Upper lobe of left lung (tissue), 6 donors: ENCODE measurements at places on chromosomes 6 and 20. TPM values are rescaled to one million over a fixed set of nuclear protein-coding genes. Genes with fewer than 3 reads are reported as not detected.

GRCh38 chr6:142914937-142915697 is 29.9 kb downstream of the HIVEP2 start:
- H3K36me3 ChIP-seq: no peaks in the 10 kb centered on the region
- no peaks in the 10 kb centered on the region for H3K4me1 ChIP-seq
- no peak overlapping the region for H3K27ac ChIP-seq

DNA sequence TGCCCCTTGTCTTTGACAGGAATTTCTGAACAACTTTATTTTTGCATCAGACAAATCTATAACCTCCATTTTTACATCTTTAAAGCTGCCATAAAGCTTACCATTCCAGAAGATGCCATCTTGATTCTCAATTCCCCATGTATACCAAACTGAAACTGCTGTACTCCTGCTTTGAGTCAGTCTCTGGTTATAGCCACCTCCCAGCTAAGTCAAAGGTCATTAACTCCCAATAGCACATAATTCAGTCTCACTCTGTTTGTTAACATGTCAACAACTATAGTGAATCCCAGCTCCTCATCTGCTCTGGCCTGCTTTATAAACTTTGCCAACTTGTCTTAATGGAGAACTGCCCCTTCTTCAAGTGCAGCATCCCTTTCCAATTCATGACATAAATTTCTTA is 343.6 kb downstream of the FRK start:
- H3K36me3 ChIP-seq: no peaks in the 10 kb centered on the region
- H3K27me3 ChIP-seq: no peaks in the 10 kb centered on the region
- H3K4me3 ChIP-seq: no peak overlapping the region
- no peak overlapping the region for H3K27ac ChIP-seq
- no peaks in the 10 kb centered on the region for H3K4me1 ChIP-seq

DNA sequence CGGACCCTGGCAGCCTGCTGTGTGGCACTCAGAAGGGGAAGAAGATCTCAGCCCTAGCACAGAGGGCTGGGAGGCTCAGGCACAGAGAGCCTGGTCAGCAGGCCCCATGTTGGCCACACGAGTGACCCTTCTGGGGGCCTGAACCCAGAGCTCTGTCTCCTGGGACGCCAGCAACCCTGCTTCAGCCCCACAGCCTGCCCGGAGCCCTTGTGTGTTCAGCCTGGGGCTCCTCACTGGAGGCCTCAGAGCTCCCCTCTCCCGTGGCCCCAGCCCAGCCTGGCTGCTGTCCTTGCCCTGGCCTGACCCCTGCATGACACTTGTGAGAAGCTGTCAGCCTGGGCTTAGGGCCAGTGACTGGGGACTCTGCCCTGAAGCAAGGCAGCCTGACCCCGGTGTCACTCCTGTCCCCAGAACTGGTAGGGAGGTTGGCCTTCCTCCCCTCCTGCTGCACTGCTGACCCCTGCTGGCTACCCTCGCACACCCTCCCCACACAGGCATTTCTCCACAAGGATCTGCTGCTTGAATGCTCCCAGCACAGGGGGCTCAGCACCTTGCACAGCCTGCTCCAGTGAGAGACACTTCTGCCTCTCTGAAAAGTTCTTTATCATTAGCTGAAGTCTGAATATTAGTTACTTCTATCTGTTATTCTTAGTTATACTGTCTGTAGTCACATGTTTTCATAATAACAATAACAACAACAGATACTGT is 15.4 kb upstream of the IP6K3 start:
- no peak for DNase-seq
- no peak overlapping the region for H3K4me3 ChIP-seq
- H3K27ac ChIP-seq: peak overlapping the region; percentile 55
- H3K27me3 ChIP-seq: no peaks in the 10 kb centered on the region
- no peaks in the 10 kb centered on the region for H3K36me3 ChIP-seq

DNA sequence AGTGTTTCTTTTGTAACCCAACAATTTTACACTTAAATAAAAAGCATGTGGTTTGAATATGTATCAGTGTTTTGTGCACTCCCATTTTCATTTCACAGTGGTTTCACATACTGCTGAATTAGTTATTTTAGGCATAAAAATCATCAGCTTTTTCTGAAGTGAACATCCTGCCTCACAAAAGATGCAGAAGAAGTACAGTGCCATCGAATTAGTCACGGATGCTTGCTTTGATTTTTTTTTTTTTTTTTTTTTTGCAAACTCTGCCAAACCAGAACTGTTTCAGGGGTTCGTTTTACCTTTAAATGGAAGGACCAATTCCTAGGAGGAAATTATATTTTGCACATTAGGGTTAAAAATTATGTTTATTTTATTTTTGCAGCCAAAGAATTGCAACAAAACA is 158.6 kb downstream of the RPS12 start:
- H3K36me3 ChIP-seq: no peaks in the 10 kb centered on the region
- H3K27ac ChIP-seq: no peak overlapping the region
- no peaks in the 10 kb centered on the region for H3K4me1 ChIP-seq
- no peaks in the 10 kb centered on the region for H3K27me3 ChIP-seq
- no peak for DNase-seq

GRCh38 chr6:47650553-47651432 is 47.6 kb upstream of the ADGRF4 start:
- H3K36me3 ChIP-seq: no peaks in the 10 kb centered on the region
- H3K27me3 ChIP-seq: no peaks in the 10 kb centered on the region
- peaks cover 4% of the 10 kb centered on the region for H3K4me1 ChIP-seq
- H3K27ac ChIP-seq: no peak overlapping the region

DNA sequence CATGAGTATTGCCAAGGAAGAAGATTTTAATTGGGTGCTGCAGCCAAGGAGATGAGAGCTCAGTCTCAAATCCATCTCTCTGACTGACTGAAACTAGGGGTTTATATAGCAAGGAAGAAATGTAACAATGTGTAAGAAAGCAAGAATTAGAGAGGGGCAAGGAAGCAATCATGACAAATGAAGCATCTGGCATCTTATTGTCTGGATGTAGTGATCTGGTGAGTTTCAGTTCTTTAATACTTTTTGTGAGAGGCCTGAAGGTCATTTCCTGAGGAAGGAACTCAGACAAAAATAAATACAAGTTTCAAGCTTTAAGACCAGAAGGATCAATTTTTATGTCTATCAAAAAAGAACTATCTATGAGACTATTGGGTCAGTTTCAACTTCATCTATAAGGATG is 64.2 kb downstream of the HTR1E start:
- no peak overlapping the region for H3K27ac ChIP-seq
- no peak overlapping the region for H3K4me3 ChIP-seq
- DNase-seq: no peak
- H3K27me3 ChIP-seq: no peaks in the 10 kb centered on the region
- no peaks in the 10 kb centered on the region for H3K36me3 ChIP-seq

DNA sequence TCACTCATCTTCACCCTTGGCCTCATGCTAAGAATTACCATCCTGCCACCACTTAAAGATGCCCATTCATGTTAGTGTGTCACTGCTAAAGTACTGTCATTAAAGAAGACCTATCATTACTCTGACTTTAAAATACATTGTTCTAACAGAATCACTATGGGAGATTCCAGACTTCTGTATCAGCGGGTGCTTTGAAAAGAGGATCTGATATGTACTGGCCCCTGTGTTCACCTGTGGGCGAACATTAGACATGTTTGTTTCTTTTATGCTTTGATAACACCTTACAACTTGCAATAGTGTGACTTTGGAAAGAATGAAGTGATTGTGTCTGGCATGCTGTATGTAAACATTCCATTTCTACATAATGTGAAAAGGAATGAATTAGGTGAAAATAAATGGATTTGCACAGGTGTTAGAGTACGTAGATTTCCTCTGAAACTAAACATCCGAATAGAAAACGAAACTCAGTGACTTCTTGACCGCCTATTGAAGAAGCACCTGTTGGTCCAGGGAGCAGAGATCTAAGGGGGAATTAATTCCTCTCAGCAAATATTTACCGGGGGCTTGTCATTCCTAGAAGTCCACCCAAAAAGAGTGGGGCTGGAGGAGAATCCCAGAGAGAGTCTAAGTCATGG is 132.3 kb downstream of the CARMIL1 start:
- peaks cover 54% of the 10 kb centered on the region for H3K4me1 ChIP-seq
- H3K36me3 ChIP-seq: no peaks in the 10 kb centered on the region
- no peaks in the 10 kb centered on the region for H3K27me3 ChIP-seq

DNA sequence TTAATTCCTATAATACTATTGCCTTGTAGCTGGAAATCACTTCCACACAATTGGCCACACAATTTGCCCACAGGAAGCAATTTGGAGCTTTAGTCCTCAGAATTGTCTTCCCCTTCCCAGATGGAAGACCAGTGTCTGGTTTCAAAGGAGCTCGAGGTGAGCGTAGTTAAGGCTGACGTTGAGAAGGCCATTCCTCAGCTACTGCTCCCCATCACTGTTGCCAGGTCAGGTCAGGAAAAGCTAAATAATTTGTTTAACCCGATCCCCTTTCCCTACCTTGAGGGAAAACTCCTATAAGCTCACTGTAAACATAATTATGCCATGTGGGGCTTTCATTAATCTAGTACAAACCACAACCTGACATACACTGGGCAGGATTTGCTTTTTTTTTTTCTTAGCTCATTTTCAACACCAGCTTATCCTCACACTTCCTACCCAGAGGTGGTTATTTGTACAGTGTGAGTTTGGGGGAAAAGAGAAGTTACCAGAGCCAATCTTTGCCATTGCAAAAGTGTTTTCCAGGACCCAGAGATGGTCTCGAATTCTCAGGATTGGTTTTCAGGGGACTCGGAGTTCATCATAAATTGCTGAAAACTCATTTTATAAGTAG is 242.7 kb downstream of the CLIC5 start:
- H3K27ac ChIP-seq: no peak overlapping the region
- no peaks in the 10 kb centered on the region for H3K36me3 ChIP-seq
- no peak overlapping the region for H3K4me3 ChIP-seq
- H3K27me3 ChIP-seq: no peaks in the 10 kb centered on the region
- no peaks in the 10 kb centered on the region for H3K4me1 ChIP-seq
- no peak for DNase-seq

DNA sequence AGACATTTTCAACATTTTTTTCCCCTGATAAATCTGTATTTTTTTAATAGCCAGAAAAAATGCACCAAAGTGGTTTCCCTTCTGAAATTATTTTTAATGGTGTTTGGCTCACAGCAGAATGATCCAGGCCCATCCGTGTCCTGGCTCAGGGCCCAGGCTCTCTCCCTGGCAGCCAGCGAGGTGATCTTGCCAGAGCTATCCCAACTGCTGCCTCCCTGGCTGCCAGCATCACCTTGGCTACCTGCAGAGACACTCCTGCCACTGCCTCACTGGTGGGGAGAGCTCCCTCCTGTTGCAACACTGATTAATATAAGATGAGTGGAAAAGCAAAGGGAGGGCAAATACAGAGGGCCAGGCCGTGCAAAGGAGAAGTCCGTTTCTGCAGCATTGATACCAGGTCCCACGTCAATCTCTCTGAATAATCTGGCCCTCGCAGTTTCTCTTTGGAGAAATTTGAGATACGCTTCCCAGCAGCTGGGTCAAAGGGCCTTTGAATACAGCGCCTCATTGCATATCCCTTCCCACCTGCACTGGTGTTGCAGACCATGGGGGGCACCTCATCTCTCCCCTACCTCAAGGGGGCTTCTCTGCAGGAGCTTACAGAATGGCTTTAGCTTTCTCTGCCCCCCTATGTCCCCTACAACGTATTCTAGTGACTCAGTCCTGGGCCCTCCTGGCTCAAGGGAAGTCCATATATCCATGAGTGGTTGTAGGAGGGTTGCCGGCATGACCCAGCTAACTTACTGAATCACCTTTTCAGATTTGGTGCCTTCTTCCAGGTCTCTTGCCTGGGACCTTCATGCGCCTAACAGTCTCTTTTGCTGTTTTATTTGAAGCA is 12.8 kb upstream of the DSTN start:
- H3K27ac ChIP-seq: peak overlapping the region; percentile 88
- no peak overlapping the region for H3K4me3 ChIP-seq
- peak; percentile 47 for DNase-seq
- no peaks in the 10 kb centered on the region for H3K27me3 ChIP-seq
- peaks cover 24% of the 10 kb centered on the region for H3K4me1 ChIP-seq

GRCh38 chr20:17545127-17545526 is 13.9 kb upstream of the BFSP1 start:
- H3K36me3 ChIP-seq: no peaks in the 10 kb centered on the region
- DNase-seq: no peak
- no peak overlapping the region for H3K4me3 ChIP-seq
- no peaks in the 10 kb centered on the region for H3K27me3 ChIP-seq

DNA sequence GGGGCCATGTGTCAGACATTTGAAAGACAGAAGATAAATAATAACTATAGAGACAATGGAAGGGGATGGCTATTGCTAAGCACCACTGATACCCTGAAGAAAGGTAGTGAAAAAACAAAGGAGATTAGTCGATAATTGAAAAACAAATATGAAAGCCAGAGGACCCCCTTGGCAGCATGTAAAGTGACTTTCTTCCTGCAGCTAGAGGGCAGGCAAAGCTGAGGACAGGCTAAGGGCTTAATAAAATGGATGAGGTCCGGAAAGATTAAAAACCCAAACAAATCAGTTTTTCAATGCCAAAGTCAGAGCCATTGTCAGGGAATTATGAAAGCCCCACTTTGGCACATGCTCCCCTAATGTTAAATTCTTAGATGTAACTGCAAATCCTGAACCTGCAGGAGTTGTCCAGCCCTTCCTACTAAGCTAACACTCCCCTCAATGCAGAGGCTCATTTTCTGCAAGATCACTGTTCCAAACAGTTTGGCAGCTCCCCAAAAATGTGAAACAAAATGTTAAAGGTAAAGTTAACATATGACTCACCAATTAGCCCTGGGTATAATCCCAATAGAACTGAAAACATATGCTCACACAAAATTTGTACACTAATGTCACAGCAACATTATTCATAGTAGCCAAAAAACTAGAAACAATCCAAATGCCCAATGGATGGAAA is 1177.9 kb downstream of the GRIK2 start:
- no peaks in the 10 kb centered on the region for H3K4me1 ChIP-seq
- no peak overlapping the region for H3K4me3 ChIP-seq
- no peaks in the 10 kb centered on the region for H3K27me3 ChIP-seq

DNA sequence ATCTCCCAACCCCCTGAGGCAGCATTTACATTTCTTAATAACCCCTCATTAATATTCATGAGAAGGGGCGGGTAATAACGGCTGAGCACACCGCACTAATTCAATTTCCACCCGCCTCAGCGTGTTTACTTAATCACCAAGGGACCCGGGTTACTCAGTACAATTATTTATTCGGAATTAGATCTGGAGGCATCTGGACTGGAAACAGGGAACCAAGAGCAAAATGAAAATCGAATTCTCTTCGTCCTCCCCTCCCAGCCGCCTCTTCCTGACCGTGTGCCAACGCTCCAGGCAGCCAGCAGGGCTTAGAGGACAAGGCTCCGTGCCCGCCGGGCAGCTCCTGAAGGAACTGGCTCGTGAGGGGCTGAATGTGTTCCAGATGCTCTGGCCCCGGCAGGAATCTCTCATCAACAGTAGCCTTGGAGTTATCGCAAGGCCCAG is 23.5 kb upstream of the CTNNBL1 start:
- no peaks in the 10 kb centered on the region for H3K4me1 ChIP-seq
- no peak overlapping the region for H3K4me3 ChIP-seq
- H3K27me3 ChIP-seq: no peaks in the 10 kb centered on the region
- H3K36me3 ChIP-seq: no peaks in the 10 kb centered on the region
- no peak overlapping the region for H3K27ac ChIP-seq

ELOVL2 gene
- total RNA-seq: 0.54 TPM

BANF2 gene
- total RNA-seq: not detected

SLA2 gene
- total RNA-seq: 4.2 TPM

TNFRSF6B gene
- 14.8 TPM for total RNA-seq

E2F3 gene
- total RNA-seq: 6.8 TPM

PPIL6 gene
- 5.8 TPM for total RNA-seq
